CD4-positive, alpha-beta T cell (primary cell): ENCODE measurements at places on chromosomes 16 and 17.

GRCh38 chr17:58873926-58874325 lies 118.3 kb downstream of the PPM1E start:
- DNase-seq: no peak

GRCh38 chr16:71479420-71479819 lies 9.7 kb downstream of the ZNF19 start:
- DNase-seq: no peak

DNA sequence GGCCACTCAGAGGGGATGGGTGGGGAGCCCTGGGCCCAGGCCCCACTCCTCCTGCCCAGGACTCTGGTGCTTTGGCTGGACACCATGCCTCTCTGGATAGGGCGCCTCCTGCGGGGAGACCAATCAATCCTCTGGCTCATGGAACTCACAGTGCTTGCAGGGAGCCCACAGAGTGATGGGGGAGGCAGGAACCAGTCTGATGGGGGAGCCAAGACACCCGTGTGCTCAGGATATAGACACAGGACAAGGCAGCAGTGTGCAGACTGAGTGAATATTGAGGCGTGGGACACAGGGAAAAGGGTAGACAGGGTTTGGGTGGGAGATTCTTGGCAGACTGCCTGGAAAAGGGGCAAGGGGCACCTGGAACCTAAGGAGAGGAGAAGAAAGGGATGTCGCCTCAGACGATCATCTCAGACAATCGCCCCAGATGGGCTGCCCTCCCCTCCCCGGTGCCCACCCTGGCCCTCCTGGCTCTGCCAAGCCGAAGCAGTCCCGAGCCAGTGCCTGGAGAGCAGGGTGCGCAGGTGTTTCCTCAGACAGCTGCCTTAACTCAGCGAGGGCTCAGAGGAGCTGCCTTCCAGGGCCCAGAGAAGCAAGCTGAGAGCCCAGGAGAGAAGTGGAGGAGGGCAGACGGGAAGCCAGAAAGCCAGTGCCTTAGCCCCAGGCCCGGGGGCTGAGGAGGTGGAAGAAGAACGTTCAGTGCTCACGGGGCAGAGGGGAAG lies 37.4 kb upstream of the DLX4 start:
- DNase-seq: no peak

- no peak for DNase-seq
Measured at GRCh38 chr16:56584276-56584675, 5.1 kb upstream of the MT3 start.

DNA sequence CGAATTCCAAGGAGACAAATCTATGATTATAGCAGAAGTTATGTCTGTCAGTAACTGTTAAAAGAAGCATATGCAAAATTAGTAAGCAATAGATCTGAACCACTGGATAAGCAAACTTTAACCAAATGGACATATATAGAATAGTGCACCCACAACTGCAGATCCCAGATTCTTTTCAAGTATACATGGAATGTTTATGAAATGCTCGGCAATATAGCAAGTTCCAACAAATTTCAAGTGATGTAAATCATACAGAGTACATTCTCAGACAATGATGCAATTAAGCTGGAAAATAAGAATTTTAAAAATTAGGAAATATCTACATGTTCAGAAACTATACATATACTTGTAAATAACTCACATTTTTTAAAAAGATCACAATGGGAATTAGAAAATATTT lies 8.4 kb upstream of the HELZ start:
- no peak for DNase-seq

DNA sequence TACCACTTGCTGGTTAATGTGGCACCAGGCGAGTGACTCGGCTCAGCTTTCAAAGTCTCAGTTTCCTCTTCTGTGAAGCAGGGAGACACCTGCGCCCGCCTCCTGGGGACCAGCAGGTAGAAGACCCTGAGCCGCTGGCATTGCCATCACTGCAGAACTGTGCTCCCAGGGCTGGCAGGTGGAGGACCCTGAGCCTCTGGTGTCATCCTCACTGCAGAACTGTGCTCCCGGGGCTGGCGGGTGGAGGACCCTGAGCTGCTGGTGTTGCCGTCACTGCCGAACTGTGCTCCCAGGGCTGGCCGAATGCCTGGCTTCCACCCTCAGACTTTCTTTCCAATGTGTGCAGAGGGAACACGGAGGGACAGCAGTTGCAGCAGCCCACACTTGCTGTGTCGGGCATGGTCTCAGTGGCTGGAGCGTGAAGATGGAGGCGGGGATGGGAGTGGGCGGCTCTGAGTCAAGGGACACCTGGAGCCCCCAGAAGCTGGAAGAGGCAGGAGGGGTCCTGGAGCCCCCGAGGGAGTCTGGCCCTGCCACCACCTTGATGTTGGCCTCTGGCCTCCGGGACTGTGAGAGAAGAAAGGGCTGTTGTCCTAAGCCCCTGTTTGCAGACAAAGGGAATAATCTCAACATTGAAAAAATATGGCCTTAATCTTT lies 75.8 kb upstream of the METTL9 start:
- no peak for DNase-seq

- DNase-seq: no peak
Measured at GRCh38 chr17:69342896-69343644, 16.1 kb upstream of the ABCA5 start.

- no peak for DNase-seq
Measured at GRCh38 chr17:37194208-37194607, 181.6 kb upstream of the C17orf78 start.

DNA sequence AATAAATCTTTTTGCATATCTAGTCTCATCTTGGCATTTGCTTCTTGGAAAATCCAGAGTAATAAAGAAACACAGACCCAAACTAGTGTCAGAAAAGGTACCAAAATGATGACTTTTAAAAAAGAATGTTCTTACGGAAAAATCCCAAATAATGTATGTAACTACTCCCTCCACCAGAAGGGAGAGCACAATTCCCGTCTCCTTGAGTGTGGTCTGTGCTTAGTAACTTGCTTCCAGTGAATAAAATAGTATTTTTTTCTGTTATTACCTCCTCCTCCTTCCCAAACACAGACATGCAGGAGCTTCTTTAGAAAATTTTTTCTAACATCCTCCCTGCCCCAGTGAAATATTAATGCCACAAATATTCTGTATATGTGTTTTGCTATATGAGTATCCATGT lies 358.1 kb downstream of the ZFHX3 start:
- no peak for DNase-seq

DNA sequence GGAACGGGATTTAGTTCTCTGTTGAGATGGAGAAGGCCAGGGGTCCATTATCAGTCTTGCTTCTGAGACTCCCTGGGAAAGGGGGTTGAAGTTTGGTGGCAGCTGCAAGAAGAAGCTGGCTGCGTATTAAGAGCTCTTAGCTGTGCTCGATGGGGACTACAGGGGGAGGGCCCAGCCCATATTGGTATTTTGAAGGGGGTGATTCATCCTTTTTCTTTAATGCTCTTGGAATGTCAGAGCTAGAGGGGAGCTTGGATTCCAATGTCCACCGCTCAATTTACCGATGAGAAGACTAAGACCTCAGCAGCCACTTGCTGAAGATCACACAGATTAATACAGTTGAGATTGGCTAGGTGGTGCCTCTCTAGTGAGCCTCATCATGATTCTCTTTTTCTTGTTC lies 5.0 kb downstream of the NOG start:
- DNase-seq: no peak

DNA sequence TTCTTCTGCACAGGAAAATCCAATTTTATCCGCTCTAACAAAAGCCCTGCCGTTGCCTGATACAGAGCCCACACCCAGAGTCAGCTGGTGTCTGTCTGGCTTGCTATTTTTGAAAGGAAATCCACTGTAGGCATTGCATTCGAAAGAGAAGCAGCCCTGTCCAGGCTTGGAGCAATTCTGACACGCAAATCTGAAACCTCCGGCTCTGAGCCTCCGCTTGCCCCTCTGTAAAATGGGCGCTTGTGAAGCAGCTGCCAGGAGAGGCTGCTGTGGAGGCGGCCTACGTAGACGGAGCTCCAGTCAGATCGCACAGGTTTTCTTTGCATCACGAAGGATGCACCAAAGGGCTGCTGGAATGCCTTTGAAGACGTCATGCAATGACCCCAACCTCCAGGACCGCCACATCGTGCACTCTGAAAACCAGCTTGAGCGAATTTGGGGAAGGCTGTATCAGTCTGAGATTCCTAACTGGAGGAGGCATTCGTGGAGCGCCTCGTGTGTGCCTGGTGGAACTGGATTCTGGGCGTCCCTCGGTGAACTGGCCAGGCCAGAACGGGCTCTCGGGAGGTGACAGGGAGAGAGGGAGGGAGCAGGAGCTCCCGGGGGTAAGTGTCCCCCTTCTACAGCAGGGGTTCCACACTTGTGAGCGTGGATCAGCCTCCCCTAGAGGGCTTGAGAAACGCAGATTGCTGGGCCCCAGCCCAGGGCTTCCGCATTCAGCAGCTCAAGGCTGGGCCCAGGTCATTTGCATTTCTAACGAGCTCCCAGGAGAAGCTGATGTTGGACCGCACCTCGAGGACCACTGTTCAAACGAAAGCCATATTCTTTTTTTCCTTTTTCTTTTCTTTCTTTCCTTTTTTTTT lies 215.5 kb downstream of the MRTFB start:
- peak; percentile 31 for DNase-seq

- no peak for DNase-seq
Measured at GRCh38 chr17:76369804-76370203, 14.6 kb upstream of the SPHK1 start.

DNA sequence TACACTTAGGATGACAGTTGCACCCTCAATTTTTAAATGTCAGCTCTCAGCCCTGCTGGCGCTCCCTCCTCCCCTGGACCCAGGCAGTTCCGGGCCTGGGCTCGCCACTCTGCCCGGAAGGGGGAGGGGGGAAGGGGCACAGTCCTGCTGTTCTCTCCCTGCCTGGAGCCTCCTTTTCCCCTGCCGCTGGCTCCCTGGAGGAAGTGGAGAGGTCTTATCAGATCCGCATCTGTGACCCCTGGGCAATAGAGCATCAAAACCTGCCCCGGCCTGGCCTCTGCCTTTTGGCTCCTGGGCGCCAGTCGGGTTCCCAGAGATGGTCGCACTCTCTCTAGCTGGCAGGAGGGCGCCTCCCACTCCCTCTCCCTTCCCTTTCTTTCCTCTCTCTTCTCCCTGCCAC lies 149.3 kb downstream of the IRF8 start:
- no peak for DNase-seq

DNA sequence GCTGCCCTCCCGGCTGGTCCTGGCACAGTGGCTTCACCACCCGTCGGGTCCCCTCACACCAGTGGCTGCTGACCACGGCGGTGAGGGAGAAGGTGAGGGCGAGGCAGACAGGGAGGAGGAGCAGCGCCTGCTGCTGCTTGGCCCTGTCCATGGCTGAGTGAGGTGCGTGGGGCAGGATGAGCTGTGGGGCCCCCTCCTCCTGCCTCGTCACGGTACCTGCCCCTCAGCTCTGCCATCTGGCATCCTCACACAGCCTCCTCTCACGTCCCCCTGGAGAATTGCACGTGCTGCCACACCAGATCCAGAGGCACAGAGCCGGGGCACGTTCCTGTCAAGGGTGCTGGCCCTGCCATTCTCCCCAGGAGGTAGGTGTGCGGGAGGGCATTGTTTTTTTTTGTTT lies at the start of gene GSG1L2:
Gene GSG1L2, minus strand, starts transcription at position 159 of the 400 bp plus-strand sequence. Its CDS starts 8 bp downstream, at position 151.
- DNase-seq: no peak

- DNase-seq: no peak
Measured at GRCh38 chr17:28282596-28282995, 36.4 kb upstream of the TMEM97 start.

GRCh38 chr16:79535130-79535529 lies 65.4 kb downstream of the MAF start:
- no peak for DNase-seq

GRCh38 chr16:15966836-15967546 lies 17.6 kb downstream of the ABCC1 start:
- no peak for DNase-seq

DNA sequence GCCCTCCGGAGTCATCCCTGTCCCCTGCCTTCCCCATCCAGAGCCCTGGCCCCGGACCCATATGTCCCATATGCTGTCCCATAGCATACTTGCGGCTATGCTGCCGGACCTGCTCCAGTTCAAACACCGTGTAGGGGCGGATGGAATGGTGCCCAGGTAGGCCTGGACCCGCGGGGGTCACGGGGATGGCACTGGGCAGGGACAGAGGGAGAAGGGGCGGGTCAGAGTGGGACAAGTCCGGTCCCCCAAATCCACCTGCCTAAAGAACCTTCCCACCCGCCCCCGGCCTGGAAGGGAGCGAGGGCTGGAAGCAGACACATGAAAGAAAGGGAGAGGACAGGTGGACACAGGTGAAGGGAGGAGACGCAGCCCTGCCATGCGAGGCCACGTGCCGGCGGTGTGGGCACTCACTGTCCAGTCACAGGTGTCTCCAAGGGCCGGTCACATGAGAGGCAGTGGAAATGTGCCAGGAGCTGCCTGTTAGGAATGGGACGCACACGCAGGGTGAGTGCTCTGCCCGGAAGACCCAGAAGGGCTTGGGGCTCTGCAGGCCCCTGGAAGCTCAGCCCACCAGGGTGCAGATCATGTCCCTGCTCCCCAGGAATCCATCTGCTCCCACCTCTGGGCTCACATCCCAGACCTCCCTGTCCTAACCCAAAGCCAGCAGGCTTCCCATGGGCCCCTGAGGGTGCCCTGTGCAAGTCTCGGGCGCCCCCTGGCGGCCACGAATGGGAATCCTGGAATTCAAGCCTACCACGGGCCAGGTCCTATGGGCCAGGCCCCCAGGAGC lies 14.0 kb downstream of the UBALD2 start:
- peak; percentile 74 for DNase-seq

DNA sequence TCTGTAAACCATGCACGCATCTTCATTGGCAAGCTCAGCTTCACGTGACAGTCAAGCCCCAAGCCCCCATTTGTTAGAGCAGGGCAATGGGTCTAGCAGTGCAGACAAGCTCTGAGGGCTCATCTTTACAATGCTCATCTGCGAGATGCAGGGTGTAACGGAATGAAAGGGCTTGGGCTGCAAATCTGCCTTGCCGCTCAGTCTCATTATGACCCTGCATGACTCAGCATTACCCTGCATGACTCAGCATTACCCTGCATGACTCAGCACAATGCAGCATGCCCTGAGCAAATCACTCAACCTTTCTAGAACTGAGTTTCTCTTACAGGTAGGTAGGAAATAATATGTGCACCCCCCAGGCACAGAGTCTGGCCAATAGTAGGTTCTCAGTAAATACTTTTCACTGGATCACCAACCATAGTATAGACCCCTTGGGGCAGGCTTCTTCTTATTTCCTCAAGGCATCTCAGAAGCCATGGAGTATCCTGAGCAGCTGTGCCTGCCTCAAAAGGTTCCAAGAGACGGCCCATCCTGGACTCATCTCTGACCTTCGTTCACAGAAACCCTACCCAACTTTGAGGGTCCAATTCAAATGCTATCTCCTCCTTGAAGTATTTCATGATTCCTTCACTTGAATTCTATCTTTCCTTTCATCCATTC lies 391.3 kb upstream of the CDH5 start:
- DNase-seq: no peak

DNA sequence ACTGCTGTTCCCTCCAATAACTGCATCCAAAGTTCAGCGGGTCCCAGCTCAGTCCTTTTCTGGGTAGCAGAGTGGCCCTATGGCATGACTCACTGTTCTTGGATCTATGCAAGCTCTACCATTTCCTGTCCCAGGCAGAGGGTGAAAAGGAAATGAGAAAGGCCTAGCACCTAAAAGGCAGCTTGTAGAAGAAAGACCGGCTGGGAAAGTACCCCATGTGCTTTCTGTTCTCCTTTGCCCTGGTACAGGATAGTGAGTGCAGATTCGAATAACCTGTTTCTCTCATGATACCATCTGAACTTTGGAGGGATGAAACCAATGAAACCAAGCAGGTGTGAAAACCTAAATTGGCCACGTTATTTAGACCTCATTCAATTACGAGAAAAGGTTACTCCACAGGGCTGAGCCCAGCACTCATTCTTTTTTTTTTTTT lies 12.7 kb upstream of the HASPIN start:
- peak; percentile 46 for DNase-seq
